ENCODE measurements at places on chromosomes 4 and X.

DNA sequence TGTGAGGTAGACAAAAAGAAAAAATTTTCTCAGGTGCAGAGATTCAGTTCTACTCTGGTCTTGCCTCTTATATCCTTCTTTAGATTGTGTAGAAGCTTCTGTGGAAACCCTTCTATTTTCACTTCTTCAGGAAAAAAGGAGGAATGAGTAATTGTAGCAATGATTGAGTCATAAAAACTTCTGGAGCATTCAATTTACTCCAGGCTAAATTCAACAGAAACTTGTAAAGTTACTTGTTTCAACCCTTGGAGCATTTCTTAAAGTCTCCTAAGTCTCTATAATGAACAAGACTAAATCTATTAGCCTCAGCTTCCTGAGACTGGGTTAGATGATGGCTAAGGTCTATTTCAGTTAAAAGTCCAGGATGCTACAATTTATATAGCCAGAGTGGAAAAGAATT, 29.9 kb downstream of the BOD1L1 start:
- no peak overlapping the region for H3K4me3 ChIP-seq
- H3K27ac ChIP-seq: no peak overlapping the region
- no peaks in the 10 kb centered on the region for H3K4me1 ChIP-seq
- no peaks in the 10 kb centered on the region for H3K27me3 ChIP-seq
- DNase-seq: no peak

DNA sequence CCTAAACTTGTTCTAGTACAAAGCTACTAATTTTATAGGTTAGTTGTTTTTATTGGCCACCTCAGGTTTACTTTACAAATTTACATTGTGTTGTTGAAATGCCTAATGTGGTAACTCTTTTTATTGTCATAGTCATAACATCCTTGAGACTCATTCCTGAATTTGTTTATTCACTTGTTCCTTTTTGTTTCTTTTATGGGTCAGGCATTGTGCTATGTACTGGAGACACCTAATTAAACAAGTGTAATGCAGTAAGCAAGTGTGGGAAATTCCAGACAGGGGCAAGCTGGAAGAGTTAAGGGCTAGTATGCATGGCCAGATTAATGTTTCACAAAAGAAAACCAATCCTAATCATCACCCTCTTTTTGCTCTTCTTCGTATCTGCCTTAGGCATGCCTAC, 30.5 kb upstream of the TTC29 start:
- no peak overlapping the region for H3K27ac ChIP-seq
- no peak overlapping the region for H3K4me3 ChIP-seq
- DNase-seq: no peak
- no peaks in the 10 kb centered on the region for H3K4me1 ChIP-seq
- no peaks in the 10 kb centered on the region for H3K36me3 ChIP-seq

DNA sequence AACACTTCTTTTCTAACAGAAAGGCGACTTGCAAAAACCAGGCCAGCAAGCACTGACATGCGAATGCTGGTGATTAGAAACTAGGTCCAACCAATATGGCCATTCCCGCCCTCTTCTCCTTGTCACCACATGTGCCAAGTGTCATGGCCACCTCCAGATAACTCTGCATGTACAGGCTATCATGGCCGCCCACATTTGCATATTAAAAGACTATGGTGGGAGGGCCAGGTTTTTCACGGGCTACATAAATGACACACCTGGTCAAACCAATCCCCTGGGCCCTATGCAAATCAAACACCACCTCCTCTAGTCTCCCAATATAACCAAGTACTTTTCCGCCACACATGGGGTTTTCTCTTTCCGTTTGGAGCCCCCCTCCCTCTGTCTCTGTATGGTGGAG, 40.1 kb downstream of the NUDT11 start:
- H3K4me3 ChIP-seq: no peak overlapping the region
- H3K4me1 ChIP-seq: no peaks in the 10 kb centered on the region
- H3K27me3 ChIP-seq: no peaks in the 10 kb centered on the region
- DNase-seq: no peak

DNA sequence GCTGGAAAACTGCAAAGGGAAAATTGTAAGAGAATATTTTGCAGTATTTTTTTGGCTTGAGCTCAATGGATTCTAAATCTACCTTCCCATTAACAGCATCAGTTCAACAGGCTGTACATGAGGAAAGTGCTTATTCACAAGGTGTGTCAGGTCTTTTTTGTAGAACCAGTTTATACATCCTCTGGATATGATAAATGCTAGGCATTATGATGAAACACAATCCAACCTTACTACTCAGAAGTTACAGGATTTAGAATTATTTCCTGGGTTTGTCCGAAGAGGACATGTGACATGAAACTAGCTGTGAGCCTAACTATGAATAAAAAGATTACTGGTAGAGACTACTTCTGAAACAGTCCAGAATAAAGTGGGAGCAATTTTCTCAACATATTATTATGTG, 49.5 kb downstream of the ATXN3L start:
- H3K4me3 ChIP-seq: no peak overlapping the region
- no peak for DNase-seq
- no peaks in the 10 kb centered on the region for H3K27me3 ChIP-seq
- H3K4me1 ChIP-seq: peaks cover 9% of the 10 kb centered on the region
- no peaks in the 10 kb centered on the region for H3K36me3 ChIP-seq
- H3K27ac ChIP-seq: no peak overlapping the region

DNA sequence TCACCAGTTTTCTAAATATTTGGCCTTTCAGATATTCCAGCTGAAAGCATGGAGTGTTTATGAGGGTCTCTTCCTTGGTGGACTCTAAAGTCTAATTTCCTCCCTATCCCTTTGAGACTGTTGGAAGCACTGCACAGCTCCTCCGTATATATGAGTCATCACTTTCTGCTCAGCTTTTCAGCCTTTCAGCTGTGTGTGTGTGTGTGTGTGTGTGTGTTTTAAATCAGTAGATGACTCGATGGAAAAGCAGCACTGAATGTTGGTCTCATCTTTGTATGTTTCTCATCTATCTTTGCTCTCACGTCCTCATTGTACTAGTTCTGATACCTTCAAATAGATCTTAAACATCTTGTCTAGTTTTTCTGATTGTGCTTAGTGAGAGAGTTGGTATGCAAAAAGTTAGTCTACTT, 81.6 kb downstream of the ZFX start:
- H3K4me3 ChIP-seq: no peak overlapping the region
- H3K27ac ChIP-seq: no peak overlapping the region
- DNase-seq: peak; percentile 88

DNA sequence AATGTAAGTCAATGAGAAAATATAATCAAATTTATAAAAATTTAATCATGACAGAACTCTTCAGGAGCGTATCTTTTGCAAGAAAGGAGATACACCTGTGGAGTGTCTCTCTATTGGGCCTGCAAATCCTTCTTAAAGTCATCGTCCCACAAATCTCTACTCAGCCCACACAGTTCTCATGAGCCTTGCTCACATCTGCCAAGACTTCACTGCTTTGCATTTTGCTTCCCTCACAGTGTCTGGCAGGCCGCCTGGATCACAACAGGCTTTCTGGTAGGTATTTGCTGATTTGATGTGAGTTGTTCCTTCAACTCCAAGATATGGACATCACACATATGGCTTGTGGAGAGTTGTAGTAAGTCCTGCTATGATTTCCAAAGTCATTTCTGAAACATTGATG, 183.1 kb upstream of the ARX start:
- H3K4me3 ChIP-seq: no peak overlapping the region
- H3K4me1 ChIP-seq: no peaks in the 10 kb centered on the region
- H3K27me3 ChIP-seq: no peaks in the 10 kb centered on the region
- H3K27ac ChIP-seq: no peak overlapping the region
- no peaks in the 10 kb centered on the region for H3K36me3 ChIP-seq

DNA sequence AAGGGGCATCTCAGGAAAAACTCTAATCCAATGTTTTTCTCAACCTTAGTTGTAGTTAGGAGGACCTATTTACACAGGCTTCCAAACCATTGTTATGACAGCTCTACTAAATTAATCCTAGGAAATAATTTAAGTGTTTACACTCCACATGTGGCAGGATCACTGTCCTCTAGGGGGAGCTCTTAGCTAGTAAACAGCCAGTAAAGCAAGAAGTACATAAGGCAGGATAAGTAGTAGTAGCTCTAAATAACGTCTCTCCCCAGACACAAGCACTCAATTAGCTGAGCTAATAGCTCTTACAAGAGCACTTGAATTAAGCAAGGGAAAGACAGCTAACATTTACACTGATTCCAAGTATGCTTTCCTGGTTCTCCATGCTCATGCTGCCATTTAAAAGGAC, 37.3 kb downstream of the NUDT11 start:
- H3K27me3 ChIP-seq: no peaks in the 10 kb centered on the region
- no peaks in the 10 kb centered on the region for H3K36me3 ChIP-seq
- no peak overlapping the region for H3K27ac ChIP-seq
- no peaks in the 10 kb centered on the region for H3K4me1 ChIP-seq
- H3K4me3 ChIP-seq: no peak overlapping the region

DNA sequence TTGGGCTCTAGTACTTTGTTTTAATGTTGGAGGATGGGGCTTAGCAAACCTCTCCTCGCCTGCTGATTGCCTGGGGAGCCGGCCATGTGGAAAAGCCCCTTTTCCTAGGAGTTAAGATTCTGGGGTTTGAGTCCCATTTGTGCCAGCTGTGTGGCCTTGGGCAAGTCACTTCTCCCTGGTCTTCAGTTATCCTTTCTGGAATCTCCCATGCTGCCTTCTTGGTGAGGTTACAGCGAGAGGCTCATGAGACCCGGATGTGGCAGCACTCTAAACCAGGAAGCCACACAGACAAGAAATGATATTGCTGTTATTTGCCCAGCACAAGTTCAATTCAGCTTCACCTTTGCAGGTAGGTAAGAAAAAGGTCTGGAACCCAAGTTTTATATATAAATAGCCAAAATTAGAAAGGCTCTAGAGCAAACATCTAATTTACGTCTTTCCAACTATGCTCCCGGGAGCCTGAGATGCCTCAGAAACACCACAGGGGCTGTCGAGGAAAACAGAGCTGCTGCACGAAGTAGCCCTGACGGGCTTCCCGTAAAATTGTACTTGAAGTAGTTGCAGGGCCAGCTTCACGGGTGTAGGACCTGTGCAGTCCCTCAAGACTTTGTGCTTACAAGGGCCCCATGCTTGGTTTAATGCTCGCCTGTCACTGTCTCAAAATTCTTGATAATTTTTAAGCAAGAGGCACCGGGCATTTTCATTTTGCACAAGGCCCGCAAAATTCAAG, 8.3 kb upstream of the SASH3 start:
- no peaks in the 10 kb centered on the region for H3K4me1 ChIP-seq
- no peak for DNase-seq
- no peaks in the 10 kb centered on the region for H3K36me3 ChIP-seq
- no peak overlapping the region for H3K4me3 ChIP-seq

GRCh38 chrX:19718642-19719041, 168.8 kb downstream of the SH3KBP1 start:
- H3K4me1 ChIP-seq: no peaks in the 10 kb centered on the region
- H3K36me3 ChIP-seq: no peaks in the 10 kb centered on the region
- DNase-seq: no peak
- H3K4me3 ChIP-seq: no peak overlapping the region

DNA sequence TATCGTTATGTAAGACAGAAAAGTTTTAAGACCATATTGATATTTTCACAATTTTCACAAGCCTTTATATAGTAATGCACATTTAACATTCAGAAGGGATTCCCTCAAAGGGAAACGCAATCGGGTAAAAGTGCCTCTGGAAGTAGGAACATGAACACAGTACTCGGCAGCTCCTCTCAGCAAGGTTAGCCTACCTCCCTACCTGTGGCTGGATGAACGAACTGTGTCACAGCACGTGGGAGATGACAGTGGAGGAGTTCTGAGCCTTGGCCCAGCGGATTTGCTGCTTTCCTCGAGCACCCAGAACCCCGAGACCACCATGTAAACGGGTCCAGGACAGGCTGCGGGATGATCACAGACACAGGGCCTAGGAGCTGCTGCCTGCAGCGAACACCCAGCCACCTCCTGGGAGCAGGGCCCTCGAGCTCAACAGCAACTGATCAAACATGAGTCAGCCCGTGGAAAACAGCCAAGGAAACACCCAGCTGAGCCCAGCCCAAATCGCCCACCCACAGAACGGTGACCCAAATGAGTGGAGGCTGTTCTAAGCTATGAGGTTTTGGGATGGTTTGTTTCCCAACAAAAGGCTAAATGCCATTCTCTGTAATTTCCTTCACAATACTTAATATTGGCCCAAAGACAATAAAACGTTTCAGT, 30.4 kb downstream of the FAT1 start:
- peak; percentile 96 for DNase-seq
- H3K4me1 ChIP-seq: peaks cover 18% of the 10 kb centered on the region
- no peaks in the 10 kb centered on the region for H3K27me3 ChIP-seq
- H3K4me3 ChIP-seq: no peak overlapping the region

- no peaks in the 10 kb centered on the region for H3K27me3 ChIP-seq
- no peak overlapping the region for H3K4me3 ChIP-seq
- peaks cover 23% of the 10 kb centered on the region for H3K4me1 ChIP-seq
- H3K27ac ChIP-seq: no peak overlapping the region
- no peak for DNase-seq
- H3K36me3 ChIP-seq: no peaks in the 10 kb centered on the region
Observed at GRCh38 chr4:184651899-184652298, 2.4 kb downstream of the PRIMPOL start.

GRCh38 chr4:78288327-78288726, 231.2 kb downstream of the FRAS1 start:
- no peak overlapping the region for H3K27ac ChIP-seq
- DNase-seq: peak; percentile 46
- H3K4me1 ChIP-seq: peaks cover 6% of the 10 kb centered on the region
- no peaks in the 10 kb centered on the region for H3K27me3 ChIP-seq
- H3K4me3 ChIP-seq: no peak overlapping the region

GRCh38 chr4:144174401-144175067, 34.0 kb upstream of the GYPA start:
- no peaks in the 10 kb centered on the region for H3K27me3 ChIP-seq
- no peak overlapping the region for H3K27ac ChIP-seq
- no peak overlapping the region for H3K4me3 ChIP-seq
- H3K36me3 ChIP-seq: no peaks in the 10 kb centered on the region

DNA sequence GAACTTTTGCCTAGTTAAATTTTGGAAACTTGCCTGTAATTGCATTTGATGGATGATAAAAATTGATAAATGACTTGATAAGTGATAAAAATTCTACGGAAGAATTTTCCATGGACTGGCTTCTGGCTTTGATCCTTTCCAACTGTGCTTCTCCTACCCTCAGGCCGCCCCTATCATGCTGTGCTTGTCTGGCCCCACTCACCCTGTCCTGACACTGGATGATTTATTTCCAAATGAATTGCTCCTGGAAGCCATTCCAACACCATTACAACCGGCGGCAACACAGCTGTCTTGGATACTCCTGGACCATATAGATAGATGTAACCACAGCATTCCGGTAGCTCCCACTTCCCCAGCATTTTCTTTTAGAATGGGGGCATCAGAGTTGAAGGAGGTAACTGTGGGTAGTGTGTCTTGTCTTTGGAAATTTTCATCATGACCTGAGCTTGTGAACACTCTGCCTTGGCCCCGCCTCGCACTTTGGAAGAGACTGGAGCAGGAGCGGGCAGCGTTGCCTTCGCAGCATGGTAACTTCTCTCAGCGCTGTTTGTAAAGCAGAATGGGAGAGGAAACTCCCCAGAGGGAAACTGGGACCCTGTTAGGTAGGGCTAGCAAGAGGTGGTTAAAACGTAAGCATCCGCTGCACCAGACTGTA, 77.4 kb downstream of the TBL1X start:
- no peaks in the 10 kb centered on the region for H3K36me3 ChIP-seq
- H3K27ac ChIP-seq: no peak overlapping the region
- peak; percentile 71 for DNase-seq
- H3K27me3 ChIP-seq: no peaks in the 10 kb centered on the region
- no peak overlapping the region for H3K4me3 ChIP-seq
- no peaks in the 10 kb centered on the region for H3K4me1 ChIP-seq
